AG10803 (cell line): ENCODE measurements at places on chromosomes 16 and 17.

GRCh38 chr16:87303431-87303930 lies 13.7 kb downstream of the C16orf95 start:
- DNase-seq, result no peak

DNA sequence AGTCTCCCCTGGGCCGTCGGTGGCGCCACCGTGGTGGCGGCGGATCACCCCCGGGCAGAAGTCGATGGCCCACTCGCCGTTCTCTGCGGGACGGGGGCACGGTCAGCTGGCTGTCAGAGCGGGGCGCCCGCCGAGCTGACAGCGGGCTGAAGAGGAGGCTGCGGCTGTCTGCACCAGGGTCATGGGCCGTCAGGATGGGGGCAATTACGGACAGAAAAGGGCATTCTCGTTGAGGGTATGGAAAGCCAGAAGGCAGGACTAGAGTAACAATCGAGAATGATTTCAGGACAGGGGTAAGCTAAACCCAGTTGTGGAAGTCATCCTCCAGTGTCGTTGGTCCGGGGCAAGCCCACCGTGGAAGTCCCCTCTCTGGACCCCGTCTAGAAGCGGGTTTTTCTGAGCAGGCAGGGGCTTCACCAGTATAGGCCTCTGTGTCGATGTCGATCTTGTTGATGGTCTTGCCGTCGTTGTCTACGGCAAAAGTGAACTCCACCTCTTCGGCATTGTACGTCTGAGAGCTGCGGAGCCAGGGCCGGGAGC lies 1.7 kb downstream of the CHRNE start:
- DNase-seq, result no peak

- DNase-seq, result no peak
Measured at GRCh38 chr16:78990309-78990701, 610.2 kb downstream of the MAF start.

GRCh38 chr17:4506175-4506813 lies 7.6 kb downstream of the SPNS2 start:
- no peak for DNase-seq

DNA sequence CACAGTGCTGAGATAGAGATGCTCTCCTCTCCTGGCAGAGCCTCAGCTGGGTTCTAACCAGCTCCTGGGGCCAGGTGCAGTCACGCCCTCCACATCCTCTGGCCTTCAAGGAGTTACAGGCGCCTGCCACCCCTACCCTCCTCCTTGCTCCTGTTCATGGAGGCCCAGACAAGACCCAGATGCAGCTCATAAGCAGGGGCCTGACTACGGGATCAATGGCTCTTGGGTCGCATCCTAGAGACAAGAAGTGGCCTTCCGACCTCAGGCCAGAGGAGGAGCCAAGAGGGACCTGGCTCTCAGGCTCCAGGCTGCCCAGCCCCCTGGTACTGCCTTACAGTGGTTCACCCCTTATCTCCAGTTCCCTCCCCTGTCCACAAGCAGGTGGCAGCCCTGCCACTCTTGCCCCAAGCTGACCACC lies 23.0 kb downstream of the ARHGAP27 start:
- no peak for DNase-seq

- peak; percentile 98 for DNase-seq
Measured at GRCh38 chr16:89395150-89396142, 94.9 kb downstream of the ANKRD11 start.

DNA sequence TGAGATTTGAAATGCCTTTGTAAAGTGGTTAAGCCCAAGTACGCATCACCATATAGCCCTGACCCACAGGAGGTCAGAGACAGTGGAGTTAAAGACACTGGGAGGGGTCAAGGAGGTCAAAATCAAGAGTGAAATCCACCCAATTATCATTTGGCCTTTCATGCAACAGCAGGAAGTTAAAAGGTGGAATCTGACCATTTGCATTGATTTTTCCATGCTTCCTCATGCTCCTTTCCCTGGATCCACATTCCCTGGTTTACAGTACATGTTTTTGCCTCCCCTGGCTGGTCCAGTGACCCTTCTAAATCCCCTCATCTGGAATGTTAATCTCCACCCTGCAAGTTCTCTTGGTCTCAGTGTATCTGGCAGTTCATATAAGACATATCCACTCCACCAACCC lies 36.6 kb upstream of the TOM1L1 start:
- DNase-seq, result no peak

DNA sequence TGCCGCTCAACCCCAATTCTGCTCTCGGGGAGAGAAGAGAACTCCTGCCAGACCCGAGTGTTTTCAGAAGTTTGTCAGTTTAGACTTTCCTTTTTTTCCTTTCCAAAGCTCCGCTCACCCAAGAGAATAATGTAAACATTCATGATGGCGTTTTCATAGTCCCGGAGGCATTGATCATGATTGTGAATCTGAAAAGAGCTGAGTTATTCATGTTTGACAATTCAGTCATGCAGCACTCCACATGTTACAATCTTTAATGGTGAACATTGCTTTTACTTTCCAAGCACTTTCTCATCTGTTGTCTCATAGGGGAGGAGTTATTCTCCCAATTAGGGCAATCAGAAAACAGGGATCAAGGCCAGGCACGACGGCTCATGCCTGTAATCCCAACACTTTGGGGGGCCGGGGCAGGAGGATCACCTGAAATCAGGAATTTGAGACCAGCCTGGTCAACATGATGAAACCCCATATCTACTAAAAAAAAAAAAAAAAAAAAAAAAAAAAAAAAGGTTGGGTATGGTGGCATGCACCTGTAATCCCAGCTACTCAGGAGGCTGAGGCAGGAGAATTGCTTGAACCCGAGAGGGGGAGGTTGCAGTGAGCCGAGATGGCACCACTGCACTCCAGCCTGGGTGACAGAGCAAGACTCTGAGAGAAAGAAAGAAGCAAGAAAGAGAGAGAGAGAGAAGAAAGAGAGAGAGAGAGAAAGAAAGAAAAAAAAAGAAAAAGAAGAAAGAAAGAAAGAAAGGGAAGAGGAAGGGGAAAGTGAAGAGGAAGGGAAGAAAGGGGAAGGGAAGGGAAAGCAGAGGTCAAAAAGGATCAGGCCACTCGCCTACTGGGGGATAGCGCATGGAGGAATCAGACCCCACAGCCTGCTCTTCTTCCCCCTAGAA lies 70.0 kb upstream of the TNRC6C start:
- no peak for DNase-seq

DNA sequence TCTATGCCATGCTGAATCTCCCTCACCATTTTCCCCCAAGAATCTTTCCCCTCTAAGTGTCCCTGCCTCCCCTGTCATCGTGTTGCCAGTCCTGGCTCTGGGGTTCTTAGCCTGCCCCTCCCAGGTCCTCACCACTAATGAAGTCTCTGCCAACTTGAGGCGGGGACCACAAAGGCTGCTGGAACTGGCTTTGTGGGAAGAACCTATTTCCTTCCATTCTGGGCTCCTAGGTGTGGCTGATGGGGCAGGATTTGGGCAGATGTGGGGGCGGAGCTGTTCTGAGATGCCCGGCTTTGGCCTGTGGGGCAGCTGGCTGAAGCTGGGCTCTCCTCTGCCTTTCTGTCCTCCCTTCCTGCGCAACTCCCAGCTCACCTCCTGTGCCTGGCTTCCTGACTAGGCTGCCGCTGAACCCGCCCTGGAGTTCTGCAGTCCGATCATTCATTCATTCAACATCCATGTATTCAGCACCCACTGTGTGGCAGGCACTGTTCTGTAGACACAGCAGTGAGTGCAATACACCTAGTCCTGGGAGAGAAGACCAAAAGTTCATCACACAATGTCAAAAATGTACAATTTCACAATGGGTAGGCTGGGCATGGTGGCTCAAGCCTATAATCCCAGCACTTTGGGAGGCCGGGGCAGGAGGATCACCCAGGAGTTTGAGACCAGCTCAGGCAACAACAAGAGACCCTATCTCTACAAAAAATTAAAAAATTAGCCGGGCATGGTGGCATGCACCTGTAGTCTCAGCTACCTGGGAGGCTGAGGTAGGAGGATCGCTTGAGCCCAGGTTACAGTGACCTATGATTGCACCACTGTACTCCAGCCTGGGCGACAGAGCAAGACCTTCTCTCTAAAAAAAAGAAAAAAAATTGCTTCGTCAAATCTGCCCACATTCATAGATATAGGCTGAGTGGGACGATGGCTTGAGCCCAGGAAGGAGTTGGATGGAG lies 1.9 kb upstream of the SNN start:
- DNase-seq, result no peak

DNA sequence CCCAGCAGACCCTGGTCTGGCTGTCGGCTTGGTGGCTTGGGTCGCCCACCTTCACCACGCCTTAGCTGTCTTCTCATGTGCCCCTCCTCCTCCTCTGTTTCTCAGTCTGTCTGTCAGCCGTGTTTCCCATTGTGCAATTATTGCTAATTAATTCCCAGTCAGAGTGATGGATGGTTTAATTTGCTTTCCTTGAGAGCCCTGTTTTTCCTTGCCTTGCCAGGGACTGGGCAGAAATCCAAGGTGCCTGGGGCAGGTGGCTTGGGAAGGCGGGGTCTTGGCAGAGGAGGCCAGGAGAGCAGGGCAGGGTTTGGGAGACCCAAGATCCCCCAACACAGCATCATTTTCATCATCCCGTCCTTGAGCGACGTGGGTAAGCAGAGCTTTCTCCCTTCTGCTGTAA lies 21.3 kb downstream of the NECAB2 start:
- no peak for DNase-seq
